Fibroblast of pulmonary artery (primary cell): ENCODE measurements at places on chromosomes 5 and 9.

DNA sequence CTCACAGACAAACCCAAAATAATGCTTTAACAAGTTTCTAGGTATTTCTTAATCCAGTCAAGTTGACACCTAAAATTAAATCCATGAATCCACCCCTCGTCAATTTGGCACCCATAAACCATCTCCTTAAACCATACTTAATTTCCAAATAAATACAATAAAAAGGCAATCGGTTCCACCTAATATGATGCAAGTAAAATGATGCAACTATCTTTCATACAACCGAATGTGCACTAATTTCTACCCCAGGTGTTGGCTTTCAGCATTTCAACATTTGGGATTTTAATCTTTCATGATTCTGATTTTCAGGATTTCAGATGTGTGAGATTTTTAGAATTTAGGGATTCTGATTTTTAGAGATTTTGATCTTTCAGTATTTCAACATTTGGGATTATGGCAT, 17.3 kb downstream of the PRKAA1 start:
- no peak for DNase-seq

- no peak for DNase-seq
These were observed 634.0 kb downstream of the IRX1 start for GRCh38 chr5:4229414-4230292.

GRCh38 chr5:3602785-3603502, 7.3 kb downstream of the IRX1 start:
- DNase-seq, result peak; percentile 15

- peak; percentile 37 for DNase-seq
These were observed 65.8 kb downstream of the MCCC2 start for GRCh38 chr5:71652803-71653543.

DNA sequence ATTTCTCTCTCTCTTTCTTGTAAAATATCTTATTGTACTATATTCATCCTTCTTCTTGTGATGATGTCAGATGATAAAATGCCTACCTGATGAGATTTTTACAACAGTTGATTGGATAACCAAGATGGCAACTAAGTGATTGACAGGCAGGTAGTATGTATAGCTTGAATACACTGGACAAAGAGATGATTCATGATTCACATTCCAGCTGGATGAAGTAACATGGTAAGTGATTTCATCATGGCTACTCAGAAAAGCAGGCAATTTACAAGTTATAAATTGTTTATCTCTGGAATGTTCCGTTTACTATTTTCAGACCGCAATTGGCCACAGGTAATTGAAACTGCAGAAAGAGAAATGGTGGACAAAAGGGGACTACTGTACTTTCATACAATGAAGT, 1471.7 kb upstream of the C9orf72 start:
- peak; percentile 56 for DNase-seq

- peak; percentile 75 for DNase-seq
These were observed 130.3 kb downstream of the CDC42SE2 start for GRCh38 chr5:131394128-131394527.

DNA sequence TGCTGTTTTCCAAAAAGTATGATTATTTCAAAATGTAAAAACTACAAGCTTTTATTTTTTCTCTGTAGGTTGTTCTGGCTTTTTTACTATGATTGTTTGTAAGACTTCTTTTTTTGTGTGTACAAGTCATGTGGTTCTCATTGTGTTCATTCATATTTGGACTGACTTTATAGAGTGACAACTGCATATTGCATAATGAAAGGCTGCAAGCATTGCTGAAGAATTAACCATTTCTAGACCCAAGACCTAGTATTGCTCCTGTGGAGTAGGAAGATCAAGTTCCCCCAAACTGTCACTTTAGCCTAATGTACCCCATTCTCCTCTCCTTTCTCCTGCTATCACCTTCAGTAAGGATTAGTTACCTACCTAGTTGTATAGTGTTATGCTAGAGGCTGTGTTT, 10.0 kb downstream of the MAP1B start:
- peak; percentile 55 for DNase-seq

GRCh38 chr9:90176901-90177300, 465.7 kb downstream of the DIRAS2 start:
- DNase-seq, result no peak

DNA sequence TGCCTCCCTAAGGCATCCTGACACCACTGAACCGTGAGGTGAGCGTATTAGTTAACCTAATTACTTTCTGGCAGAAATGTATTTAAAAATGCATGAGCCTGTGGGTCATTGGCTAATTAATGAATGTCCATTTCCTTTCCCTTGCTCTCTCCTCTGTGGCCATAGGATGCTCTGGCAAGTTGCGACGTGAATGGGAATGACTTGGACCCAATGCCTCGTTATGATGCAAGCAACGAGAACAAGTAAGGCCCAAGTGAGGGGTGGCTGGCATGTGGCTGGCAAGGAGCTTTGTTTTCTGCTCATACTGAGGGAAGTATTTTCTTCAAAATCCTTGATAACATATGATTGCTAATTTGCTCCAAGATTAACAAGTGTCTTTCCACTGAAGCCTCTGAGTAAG, 136.3 kb downstream of the PCSK5 start:
- DNase-seq, result no peak

GRCh38 chr5:108074626-108075025, 307.3 kb downstream of the FBXL17 start:
- DNase-seq, result no peak

DNA sequence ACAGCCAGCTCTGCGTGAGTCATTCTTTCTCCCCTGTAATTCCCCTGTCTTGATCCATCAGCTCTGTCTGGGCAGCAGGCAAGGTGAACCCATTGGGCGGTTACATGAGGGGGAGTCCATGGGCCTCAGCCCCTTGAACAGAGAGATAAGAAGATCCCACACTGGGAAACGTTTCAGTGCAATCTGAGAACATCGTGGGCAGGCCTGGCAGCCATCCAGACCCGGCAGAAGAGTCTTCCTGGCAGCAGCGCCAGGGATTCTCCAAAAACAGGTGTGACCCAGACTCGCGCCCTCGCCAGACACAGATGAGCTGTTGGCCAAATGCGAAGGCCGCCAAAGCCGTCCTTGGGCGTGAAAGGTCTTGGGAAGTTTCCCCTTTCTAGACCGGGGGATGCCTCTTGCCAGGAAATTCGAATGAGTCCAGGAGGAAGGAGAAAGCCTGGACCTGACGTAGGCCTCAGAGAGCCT, 6.4 kb upstream of the SLC12A7 start:
- peak; percentile 52 for DNase-seq

- DNase-seq, result peak; percentile 7
These were observed 18.4 kb downstream of the ADAMTS16 start for GRCh38 chr5:5158472-5158895.

DNA sequence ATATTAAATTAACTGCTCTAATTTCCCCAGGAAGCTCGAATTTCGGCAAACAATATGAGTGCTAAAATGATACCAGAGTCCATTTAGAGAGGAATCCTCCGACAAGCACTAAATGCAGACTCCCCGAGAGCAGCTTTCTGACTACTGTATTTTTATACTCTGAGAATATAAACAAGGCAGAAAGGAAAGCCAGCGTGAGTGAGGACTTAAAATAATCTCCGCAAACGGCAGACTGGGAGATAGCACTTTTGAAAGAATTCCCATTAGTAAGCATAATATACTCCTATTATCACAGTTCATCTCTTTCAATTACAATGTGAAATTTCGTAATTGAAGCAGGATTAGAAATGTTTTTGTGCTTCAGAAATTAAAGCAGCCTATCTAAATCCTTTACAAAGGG, 269.4 kb upstream of the PANK3 start:
- DNase-seq, result no peak

DNA sequence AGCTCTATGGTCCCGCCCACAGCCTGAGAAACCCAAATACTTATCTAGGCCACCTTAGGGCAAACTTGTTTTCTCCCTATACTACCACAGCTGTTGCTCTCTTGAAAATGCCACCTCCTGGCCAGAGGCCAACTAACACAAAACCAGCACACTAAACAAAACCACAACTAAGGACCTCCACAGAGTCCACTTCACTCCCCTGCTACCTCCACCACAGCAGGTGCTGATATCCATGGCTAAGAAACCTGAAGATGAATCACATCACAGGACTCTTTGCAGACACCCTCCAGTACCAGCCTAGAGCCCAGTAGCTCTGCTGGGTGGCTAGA, 108.4 kb downstream of the ALDH1A1 start:
- no peak for DNase-seq

DNA sequence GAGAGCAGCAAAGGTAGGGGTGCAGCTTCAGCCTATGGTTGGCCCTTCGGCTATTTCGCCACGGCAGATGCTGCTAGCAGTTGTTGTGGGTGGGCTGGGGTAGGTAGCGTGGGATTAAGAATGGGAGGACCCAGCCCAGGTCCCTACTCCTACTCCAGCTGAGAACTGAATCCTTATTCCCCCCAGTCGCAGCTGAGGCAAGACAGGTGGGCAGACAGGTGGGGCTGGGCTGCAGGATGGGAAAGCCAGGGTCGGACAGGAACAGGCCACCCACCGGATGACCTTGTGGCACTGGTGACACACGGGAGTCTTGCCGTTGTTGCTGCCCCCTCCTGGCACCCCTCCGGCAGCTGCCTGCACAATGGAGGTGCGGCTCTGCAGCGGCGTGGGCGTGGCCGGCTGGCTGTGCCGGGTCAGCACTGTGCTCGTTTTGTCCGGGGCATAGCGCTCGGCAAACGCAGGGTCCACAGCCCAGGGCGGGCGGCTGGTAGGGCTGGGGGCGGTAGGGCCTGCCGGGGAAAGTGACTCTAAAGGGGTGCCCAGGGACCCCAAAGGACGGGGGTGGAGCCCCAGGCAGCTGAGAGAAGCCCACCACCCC, 8.2 kb downstream of the PDLIM7 start:
- no peak for DNase-seq

- DNase-seq, result no peak
These were observed 105.1 kb upstream of the CTSL start for GRCh38 chr9:87620731-87621322.

GRCh38 chr5:141850244-141850768, 27.9 kb downstream of the PCDH1 start:
- peak; percentile 26 for DNase-seq

DNA sequence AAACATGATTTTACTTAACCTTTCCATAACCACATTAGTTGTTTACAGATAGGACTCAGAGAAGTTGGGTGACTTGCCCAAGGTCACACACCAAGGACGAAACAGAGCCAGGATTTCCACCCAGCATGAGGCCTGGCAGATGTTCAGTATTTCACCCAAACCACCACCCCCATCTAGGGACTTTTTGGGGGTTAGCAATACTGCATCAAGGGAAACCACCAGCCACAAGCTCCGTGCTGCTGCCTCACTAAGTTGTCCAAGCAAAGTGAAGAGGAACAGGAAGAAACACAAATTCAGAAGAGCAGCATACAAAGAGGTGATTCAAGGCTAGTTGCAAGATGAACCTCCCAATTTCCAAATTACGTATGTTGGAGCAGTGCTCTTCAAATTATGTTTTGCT, 219.6 kb upstream of the RORB start:
- no peak for DNase-seq

GRCh38 chr9:70020217-70020616, 23.4 kb upstream of the MAMDC2 start:
- DNase-seq, result no peak

- DNase-seq, result no peak
These were observed 133.9 kb upstream of the SPEF2 start for GRCh38 chr5:35483780-35484179.

- no peak for DNase-seq
These were observed 10.4 kb upstream of the ANXA1 start for GRCh38 chr9:73141282-73141681.

- no peak for DNase-seq
These were observed 32.8 kb upstream of the TNIP1 start for GRCh38 chr5:151113651-151114050.

DNA sequence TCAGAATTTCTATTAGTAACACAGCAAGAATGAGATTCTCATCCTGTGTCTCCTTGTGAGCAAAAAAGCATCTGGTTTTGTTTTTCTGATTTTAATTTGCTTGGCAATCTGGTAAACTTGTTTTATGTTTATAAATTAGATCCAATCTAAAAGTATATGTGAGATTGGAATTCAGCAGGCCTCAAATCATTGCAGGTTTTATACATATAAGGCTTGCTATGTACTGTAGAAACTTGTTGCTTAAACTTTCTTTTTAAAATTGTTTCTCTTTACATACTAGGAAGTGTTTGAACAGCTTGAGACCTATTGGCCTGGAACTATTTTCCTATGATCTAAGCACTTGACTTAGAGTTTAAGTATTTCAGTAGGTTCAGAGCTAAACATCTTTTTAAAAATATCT, 1037.8 kb downstream of the NR2F1-AS1 start:
- no peak for DNase-seq

GRCh38 chr5:14580398-14581034, 1.1 kb upstream of the OTULINL start:
- peak; percentile 56 for DNase-seq

- peak; percentile 87 for DNase-seq
These were observed 8.4 kb upstream of the RUSC2 start for GRCh38 chr9:35481347-35481975.

GRCh38 chr5:163458778-163459385, 1.0 kb downstream of the NUDCD2 start:
- no peak for DNase-seq

DNA sequence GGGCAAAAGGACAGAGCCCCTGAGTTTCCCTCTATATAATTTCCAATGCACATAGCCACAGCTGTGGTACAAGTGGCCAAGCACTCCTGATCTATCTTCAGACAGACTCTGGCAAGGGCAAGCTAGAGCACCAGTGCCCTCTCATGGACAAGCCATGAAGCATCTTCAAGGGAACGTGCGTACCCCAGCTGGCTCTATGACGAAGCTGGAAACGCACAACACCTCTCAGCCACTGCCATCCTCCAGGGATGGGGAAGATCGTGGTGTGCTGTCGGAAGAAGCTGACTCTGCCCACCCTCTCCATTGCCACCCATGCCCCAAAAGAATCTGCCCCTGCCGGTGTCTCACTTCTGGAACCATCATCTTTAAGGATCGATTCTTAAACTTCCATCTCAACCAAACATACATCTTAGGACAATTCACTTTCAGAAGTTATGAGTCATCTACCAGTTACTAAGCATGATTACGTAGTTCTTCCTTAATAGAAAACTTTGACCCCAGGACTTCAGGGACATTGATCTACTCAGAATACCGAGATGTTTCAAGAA, 482.9 kb downstream of the AGTPBP1 start:
- peak; percentile 65 for DNase-seq

DNA sequence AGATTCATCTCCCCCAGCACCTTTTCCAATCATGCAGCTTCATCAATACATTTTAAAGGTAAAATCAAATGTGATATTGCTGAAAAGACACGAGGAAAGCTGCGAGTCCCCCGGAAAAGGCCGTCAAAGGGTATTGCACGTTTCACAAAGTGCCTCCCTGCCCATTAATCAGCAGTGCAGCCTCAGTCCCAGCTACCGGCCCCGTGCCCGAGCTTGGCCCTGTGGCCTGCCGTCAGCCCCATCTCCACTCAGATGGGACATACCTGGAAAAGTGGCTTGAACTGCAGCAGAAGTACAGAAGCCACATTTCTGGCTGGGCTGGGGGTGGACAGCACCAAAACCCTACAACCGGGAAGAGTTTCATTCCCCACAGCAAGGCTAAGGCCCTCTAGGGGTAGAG, 39.9 kb upstream of the EQTN start:
- DNase-seq, result no peak

DNA sequence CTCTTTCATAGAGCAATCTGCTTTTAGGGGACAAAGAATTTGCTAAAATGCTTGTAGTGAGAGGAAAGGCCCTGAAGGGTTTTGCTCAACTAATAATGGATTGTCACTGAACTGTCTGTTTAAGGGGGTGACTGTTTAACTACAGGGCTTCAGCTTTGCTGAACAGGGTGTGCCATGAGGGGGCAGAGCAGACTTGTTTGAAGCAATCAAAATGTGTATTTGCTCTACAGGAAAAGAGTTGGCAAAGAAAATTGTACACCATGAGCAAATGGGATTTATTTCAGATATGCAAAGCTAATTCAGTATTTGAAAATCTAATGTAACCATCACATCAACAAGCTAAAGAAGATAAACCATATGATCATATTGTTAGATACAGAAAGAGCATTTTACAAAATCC, 154.3 kb downstream of the GABRG2 start:
- no peak for DNase-seq
